ENCODE measurements at places on chromosomes 3 and 15.

- DNase-seq = no peak
These were observed 182.5 kb downstream of the OPA1 start for GRCh38 chr3:193775421-193776077.

GRCh38 chr3:48565591-48566400 lies 2.2 kb upstream of the UCN2 start:
- peak; percentile 91 for DNase-seq

DNA sequence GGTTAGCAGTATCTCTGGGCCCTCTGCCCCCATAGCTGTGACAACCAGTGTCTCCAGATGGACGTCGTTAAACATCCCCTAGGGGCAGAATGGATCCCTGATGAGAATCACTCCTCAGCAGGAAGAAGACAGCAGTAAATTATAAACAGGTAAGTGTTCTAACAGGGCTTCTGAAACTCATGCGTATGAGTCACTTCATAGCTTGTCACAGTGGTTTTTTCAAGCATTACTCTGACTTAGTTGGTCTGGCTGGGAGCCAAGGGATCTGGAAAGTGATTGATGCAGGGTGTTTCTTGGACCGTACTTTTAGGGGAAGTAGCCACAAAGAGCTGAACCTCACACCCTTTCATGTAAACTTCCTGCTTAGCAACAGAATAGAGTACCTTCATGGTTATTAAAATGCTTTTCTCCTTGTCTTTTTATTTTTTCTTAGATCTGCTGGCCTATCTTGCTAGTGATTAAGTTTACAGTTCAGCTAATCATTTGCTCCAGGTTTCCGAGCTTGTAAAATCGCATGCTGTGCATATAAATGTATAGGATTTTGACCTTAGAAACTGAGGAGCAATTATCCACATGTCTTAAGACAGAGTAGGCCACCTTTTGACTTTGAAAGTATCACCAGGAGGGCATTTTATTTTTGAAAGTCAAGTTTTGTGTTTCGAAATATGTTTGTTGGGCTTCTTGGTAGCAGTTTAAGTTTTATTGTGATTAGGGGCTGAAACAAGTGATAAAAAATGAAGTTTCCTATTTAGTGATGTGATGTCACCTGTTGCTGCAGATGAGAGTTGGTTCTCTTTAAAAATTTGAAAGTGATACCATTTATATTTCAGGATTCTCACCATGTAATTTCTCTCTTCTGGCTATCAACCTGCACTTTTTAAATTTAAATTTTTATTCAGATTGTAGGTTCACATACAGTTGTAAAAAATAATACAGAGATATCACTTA lies 333.9 kb downstream of the PTPRG start:
- DNase-seq = peak; percentile 31

GRCh38 chr15:38068626-38069391 lies 134.4 kb downstream of the TMCO5A start:
- DNase-seq = no peak

GRCh38 chr3:108403686-108404345 lies 106.6 kb downstream of the MYH15 start:
- no peak for DNase-seq

- DNase-seq = no peak
These were observed 16.0 kb upstream of the MYO1E start for GRCh38 chr15:59388670-59389069.

DNA sequence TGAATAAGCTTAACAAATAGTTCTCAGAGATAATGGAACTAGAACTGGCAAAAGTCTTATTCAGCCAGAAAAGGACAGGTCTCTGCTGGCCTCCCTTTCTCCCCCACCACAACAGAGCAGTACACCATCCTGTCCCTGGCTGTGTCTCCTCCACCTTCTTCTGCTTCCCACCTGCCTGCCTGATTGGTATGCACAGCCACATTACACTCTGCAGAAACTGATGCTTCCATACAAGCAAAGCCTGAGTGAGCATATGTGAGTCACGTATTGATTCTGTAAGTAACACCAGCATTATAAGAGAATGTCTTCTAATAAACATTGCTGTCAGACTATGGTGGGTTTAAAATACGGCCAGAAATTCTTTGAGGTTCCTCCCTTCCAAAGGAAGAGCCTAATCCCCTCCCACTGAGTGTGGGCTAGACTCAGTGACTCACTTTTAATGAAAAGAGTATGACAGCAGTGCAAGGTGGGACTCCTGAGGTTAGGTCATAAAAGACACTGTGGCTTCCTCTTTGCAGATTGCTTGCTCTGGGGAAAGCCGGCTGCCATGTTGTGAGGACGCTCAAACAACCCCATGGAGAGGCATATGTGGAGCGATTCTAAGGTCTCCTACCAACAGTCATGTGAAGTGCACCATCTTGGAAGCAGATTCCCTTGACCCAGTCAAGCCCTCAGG lies 44.4 kb downstream of the ANXA2 start:
- no peak for DNase-seq

GRCh38 chr3:66609660-66610561 lies 109.1 kb upstream of the LRIG1 start:
- no peak for DNase-seq

DNA sequence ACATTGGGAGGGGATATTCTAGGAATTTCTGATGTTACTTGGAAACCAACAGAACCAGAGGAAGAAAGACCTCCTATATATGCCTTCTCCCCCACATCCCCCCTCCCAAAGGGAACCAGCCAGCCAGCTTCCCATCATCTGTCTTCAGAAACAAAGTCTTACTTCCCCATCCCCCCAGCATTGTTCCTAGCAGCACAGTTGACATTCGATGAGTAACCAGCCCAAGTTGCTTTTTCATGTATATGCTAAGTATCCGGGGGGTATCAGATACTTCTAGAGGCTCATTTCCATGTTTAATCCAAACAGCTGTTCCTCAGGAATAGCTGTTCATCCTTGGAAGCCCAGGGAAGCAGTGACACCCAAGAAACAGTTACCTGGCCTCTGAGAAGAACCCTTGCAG lies 16.0 kb downstream of the RMDN3 start:
- DNase-seq = no peak

DNA sequence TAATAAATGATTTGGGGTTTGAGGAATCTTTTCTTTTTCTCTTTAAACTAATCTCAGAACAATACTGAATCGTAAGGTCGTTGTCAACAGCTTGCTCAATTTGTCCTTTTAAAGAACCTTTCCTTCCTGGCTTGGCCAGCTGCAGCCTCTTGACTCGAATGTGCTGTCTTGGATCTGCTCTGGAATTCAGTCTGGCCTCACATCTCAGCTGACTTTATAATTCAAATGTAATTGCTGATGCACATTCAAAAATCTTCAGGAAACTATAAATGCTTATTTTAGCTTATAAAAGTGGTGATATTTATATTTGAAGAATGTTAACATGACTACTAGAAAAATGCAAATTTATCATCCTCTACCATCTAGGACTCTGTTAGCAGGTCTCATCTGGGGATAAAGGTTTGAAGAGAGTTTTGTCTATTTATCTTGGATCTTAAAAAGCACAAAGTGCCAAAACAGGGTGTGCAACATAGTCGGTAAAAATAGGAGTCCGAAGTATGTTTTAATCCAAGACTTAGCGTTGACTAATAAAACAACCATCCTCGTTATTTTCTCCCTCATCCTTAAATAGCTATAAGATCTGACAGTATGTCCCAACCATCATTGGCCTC lies 1035.2 kb downstream of the MCTP2 start:
- DNase-seq = no peak

GRCh38 chr15:36775209-36775608 lies 195.8 kb downstream of the CDIN1 start:
- DNase-seq = no peak

- DNase-seq = no peak
These were observed 170.5 kb downstream of the PYDC2 start for GRCh38 chr3:191631496-191631895.

DNA sequence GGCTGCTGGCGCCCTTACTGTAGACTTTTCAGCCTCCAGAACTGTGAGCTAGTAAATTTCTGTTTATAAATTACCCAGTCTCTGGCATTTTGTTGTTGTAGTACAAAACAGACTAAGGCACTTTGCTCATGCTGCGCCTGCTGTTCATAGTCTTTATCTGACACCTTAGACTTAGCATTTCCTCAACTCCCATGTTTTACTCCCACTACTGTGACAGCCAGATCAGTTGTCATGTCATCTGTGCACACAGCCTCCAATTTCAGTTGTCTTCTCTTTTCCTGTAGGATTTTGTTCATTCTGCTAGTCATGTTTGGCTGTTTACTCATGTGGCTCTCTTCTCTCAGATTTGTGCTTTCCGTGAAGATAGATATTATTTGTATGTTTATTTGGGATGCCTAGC lies 62.0 kb downstream of the TCF12 start:
- DNase-seq = no peak

DNA sequence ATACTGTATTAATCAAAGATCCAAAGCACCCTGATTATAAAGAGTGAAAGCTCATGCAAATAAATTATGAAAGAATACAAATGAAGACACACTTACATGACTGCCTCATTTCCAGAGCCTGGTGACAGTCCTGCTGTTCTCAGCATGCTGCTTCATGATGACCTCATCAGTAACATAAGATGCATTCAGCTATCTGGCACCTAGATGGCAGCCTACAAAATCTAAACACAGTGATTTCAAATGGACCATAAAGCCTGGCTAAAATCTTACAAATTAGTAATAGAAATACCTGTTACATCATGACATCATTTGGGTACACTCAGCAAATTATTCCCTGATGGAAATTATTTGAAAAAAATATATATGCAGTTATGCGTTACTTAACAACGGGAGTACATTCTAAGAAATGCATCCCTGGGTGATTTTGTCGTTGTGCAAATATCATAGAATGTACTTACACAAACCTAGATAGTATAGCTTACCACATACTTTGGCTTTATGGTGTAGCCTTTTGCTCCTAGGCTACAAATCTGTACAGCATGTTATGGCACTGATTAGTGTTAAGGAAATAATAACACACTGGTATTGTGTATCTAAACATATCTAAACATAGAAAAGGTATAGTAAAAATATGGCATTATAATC lies 207.2 kb downstream of the EPHA3 start:
- DNase-seq = no peak

DNA sequence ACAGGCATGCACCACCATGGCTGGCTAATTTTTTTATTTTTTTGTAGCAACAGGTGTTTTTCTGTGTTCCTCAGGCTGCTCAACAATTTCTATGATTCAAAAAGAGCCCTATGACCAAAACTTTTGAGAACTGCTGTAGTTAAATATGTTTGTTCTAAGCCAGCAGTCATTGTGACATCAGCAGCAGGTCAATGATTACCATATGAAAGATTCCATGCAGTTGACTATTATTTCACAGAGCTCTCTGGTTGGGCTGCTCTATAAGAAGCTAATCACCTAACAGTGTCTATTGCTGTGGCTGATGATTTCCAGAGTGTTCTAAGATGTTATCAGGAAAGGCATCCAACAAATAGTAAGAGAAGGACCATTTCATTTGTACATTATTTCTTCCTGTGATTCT lies at the start of gene CCDC54:
Gene CCDC54, plus strand, starts transcription at position 289 of the 400 bp plus-strand sequence. CDS start 149 bp downstream, outside the sequence.
- no peak for DNase-seq

GRCh38 chr3:35305406-35305805 lies 333.9 kb upstream of the ARPP21 start:
- DNase-seq = no peak

DNA sequence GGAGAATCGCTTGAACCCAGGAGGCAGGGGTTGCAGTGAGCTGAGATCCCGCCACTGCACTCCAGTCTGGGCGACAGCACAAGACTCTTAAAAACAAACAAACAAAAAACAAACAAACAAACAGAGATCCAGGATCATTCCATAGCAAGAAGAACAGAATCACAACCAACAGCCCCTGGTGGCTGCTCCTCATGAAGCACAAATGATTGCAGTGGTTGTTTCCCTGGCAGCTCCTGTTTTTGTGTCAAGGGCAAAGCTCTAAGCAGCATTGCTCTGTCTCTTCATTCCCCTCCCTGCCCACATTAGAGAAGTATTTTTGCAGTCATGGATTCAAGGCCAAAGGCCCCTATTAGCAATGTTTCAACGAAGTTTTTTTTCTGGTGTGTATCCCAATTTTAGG lies 25.8 kb upstream of the BLM start:
- DNase-seq = no peak

DNA sequence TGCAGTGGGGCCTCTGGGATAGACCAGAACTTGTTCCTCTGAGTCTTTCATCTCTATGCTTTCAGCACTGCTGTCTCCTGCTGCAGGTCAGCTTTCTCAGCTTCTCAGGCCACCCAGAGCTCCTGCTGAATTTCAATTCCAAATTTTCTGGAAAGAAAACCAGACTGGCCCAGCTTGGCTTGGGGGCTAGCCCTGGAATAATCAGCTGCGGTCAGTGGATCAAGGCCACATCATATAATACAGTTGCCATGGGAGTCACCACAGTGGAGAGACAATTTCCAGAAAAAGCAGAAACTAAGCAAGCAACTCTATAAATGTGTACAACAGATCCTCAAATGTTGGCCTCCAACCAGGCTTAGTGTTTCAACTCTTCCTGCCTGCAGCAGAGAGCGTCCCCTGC lies 91.1 kb upstream of the SLC24A5 start:
- DNase-seq = no peak

DNA sequence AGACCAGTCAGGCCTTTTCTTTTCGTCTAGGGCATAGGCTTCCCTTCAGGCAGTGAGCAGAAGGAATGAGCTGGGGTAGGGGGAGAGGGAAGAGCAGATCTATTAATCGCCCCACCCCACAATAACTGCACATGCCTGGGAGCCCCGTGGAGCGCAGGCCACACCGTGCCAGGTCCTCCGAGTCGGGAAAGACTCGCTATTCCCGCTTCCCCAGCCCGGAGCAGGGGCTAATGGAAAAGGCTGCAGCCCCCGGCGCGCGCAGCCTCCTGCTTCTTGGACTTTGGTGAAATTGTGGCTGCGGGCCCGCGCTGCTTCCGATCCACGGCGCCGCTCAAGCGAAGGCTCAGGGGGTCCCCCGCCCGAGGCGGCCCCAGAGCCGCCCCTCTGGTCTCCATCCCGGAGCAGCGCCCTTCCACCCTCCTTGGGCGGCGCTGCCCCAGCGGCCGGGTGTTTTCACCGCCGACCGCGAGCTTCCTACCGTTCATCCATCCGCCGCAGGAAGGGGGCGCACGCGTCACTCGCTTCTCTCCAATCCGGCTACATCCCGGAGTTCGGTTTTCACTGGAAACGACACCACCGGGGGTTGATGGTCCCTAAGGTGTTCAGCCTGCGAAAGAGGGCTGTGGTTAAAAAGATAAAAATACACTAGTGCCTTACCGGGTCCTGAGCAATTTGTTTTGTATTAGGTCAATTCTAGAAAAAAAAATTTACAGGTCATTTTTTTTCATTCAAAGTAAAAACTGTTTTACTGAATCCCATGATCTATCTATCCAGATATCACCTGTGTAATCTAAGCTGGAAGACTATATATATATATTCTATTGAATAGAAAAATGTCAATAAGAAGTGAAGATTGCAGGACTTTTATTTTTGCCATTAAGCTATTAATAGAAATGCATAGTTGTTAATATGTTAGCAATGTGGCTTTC lies 4.4 kb upstream of the SYNM start:
- DNase-seq = peak; percentile 63

DNA sequence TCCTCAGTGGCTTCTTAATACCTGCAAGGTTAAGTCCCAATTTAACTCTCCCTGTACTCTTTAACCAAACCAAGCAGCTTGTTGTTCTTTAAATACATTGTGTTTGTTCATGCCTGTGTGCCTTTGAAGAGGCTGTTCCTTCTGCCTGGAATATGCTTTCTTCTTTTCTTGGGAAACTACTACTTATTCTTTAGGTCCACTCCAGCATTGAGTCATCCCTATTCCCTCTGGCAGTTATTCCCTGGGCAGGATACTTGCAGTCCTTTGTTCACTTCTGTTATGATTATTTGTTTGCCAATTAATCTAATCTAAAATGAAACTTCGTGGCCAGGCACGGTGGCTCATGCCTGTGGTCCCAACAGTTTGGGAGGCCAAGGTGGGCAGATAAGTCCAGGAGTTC lies 139.3 kb downstream of the ZNF609 start:
- no peak for DNase-seq

- no peak for DNase-seq
These were observed 6.5 kb downstream of the DYNC1LI1 start for GRCh38 chr3:32564195-32564594.

Measured in 8988T (cell line).